ENCODE measurements at places on chromosomes 7 and 10. TPM values are rescaled to one million over a fixed set of nuclear protein-coding genes. Genes with fewer than 3 reads are reported as not detected.

Gene ARHGEF35
- 12.7 TPM for total RNA-seq

Gene IQUB
- total RNA-seq = 0.05 TPM

Gene GIMAP5
- not detected for total RNA-seq

Gene SPACDR
- 0.64 TPM for total RNA-seq

Gene PGAM2
- total RNA-seq = not detected

Gene C10orf53
- not detected for total RNA-seq

Gene PRKCQ
- total RNA-seq = 0.03 TPM

Gene OR2A7
- total RNA-seq = 0.86 TPM

DNA sequence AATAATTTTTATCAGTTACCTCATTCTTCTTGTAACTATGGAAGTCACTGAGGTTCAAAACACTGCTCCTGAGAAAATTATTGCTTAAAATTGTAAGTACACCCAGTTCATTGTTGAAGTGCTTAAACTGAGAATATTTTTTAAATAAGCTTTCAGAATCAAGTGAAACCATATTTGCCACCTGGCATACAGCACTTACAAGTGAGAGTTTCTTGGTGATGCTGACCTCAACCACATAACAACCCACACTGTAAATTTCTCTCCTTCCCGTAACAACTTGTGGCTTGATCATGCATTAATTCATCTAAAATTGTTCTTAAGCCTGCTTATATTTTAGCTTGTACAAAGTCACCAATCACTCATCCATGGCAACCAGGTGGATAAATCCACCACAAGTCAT is 34.0 kb downstream of the IMMP2L start:
- DNase-seq = no peak

DNA sequence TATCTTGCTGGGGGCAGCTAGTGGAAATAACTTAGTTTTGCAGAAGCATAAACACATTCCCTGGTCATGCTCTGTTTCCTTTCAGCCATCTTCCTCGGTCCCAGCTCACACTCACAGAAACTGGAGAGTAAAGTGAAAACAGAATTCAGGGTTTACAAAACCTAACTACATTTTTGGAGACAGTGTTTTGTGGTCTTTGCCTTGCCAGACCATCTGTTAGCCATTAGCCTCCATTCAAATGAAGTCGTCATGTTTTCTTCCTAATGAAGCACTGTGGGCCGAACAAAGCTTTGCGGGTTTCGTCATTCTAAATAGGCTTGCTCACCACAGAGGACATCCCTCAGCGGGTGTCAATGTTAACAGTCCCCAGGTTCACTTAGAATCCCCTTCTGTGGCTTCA is 214.6 kb upstream of the TMEM72 start:
- no peak for DNase-seq

GRCh38 chr7:120733143-120733542 is 124.8 kb downstream of the TSPAN12 start:
- peak; percentile 22 for DNase-seq

DNA sequence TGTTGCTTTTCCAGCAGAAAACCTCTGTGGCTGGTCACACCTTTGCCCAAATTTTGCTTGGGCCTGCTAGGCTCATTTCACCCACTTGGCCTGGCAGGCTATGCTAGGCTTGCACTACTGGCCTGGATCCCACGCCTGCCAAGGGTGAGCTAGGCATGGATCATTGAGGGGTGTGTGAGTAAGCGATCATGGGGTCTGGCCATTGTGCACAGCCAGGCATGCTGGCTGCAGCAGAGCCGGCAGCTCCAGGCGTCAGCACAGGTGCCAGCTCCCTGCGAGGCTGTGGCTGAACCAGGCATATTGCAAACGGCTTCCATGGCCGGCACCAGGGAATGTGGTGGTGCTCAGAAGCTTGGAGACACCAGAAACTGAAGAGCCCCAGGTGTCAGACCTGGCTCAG is 19.2 kb downstream of the CFAP70 start:
- DNase-seq = no peak

DNA sequence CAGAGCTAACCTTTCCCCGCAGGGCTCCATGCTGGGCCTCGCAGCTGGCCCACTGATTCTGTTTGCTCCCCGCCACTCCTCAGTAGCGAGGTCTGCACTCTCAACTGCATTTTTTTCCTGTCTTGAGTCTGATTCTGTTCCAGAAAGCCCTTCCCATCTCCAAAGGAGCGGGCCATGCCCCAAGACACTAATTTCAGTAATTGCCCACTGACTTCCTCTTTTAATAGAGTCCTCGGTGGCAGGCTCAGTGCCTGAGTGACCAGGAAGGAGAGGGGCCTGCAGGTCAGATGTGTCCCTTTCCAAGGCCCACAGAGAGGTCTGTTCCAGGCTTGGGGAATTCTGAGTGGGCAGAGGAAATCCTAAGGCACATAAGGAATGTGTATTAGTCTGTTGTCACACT is 77.4 kb downstream of the ADCY1 start:
- DNase-seq = no peak

DNA sequence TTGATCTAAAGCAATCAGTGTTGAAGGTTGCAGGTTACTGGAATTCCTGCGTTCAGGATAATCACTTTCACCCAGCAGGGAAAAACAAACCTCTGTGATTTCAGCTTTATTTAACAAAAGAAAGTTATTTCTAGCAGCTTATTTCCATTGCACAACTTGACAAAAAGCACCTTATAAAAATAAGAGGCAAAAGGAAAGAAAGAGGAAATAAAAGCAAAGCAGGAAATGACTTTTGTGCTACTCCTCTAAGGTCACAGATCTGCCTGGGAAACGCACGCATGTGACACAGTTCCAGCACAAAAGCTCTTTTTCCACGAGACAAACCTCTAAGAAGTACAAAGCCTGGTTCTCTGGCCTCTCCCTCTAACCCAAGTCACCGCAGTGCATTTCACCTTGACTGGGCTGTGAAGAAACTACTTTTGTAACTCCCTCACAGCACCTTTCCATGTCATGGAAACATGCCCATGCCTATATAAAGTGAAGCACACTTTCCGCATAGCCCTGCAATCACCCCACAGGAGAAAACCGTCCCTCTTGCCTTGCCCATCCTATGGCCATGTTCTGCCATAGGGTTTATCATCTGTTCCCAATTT is 870 bp downstream of the ANK3 start:
- DNase-seq = peak; percentile 23

GRCh38 chr10:75887992-75888680 is 456.7 kb downstream of the LRMDA start:
- no peak for DNase-seq

DNA sequence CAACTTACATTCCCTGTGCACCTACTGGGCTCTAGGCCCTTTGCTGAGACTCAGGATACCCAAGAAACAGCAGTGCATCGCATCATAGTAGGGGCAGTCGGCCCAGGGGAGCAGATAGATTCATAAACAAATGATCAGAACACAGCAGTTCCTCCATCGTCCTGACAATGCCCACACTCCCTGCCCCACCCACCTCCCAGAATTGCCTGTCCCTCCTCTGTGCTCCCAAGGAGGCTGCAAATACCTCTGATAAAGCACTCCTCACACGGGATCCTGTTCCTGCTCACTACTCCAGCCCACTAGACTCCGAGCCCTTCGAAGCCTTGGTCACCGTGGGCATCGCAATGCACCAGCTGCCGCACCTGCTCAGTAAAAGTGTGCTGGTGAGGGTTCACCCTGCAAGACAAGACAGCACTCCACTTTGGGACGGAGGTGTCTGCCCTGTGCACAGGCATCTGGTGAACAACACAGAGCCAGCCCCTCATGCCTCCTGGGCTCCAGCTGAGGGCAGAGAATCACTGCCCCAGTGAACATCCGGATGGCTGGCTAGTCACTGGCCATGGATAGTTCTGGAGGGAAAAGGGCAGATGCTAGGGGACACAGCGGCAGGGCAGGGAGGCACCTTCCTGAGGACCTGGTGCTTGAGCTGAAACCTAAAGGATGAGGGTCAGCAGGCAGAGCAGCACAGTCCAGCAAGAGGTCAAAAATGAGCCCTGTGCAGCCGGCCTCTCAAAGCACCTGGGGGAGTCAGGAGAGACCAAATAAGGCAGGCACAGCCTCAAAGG is 60.7 kb downstream of the TNS3 start:
- DNase-seq = no peak

- peak; percentile 92 for DNase-seq
Measured at GRCh38 chr7:2760098-2760889, 72.3 kb downstream of the AMZ1 start.

DNA sequence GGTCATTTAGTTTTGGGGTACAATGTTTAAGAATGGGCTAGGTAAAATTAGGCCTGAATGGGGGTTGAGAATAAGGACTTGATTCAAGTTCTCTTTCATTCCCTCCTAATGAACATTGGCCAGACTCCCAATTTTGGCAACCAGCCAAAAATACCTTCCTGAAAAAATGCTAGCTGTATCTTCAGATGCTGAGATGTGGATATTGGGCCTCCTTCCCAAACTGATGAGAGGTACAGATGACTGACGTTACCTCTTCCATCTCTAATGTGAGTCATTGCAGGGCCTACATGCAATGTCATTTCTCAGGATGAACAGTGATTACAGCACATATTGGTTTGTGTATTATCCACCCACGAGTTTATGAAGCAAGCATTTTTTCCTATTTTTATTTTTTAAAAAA is 151.6 kb downstream of the SND1 start:
- DNase-seq = peak; percentile 22

DNA sequence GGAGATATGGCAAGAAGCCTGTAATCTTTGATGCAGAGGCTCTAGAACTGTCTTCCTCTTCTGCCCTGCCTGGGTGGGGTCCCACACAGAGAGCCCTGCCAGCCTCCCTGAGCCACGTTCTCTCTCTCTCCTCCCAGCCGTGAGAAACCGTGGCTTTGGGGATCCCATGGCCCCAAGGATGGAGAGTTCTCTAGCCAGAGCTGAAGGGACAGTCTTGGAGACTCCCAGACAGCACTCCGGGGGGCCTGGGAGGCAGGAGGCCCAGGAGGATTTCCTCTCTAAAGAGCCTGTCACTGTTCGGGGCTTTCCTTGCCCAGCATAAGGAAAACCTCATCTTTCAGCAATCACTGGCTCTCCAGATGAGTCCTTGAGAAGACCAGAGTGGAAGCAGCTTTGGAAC is 227.1 kb downstream of the ARHGAP12 start:
- DNase-seq = no peak

DNA sequence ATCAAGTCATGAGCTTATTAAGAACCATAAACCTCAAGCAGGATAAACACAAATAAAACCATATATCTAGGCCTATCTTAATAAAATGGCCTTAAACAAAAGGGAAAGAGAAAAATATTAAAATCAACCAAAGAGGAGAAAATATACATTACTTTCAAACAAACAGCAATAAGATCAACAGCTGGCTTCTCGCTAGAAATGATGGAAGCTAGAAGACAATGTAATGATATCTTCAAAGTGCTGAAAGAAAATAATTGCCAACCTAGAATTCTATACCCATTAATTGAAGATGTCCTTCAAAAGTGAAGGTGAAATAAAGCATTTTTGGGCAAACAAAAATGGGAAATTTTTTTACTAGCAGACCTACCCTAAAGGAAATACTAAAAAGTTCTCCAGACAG is 142.9 kb upstream of the PODXL start:
- no peak for DNase-seq

- DNase-seq = peak; percentile 75
Measured at GRCh38 chr7:7969306-7970236, 975 bp downstream of the GLCCI1 start.

- no peak for DNase-seq
Measured at GRCh38 chr10:78134773-78135306, 101.2 kb downstream of the RPS24 start.

All from HT-29 (cell line).